Fibroblast of gingiva (primary cell): ENCODE measurements at places on chromosomes 12 and 14.
A peak's percentile ranks its signal among the peaks of the same experiment; 100 is the strongest.

DNA sequence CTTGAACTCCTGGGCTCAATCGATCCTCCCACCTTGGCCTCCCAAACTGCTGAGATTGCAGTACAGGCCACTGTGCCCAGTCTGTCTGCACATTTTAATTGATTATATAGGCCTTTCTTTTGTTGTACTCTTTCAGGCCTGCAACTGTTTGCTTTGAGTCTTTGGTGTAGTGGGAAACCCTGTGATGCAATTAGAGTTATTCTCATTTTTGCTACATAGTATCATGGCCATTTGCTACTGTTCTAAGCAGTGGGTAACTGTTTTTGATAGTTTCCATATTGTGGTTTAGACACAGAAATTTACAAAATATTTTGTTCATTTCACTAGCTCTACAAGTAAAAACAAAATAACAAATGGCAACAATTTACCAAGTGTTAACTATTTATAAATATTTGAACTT, 6.3 kb upstream of the TUBA1B start:
- no peak for DNase-seq

GRCh38 chr14:69214393-69214792, 23.1 kb downstream of the EXD2 start:
- peak; percentile 29 for DNase-seq

DNA sequence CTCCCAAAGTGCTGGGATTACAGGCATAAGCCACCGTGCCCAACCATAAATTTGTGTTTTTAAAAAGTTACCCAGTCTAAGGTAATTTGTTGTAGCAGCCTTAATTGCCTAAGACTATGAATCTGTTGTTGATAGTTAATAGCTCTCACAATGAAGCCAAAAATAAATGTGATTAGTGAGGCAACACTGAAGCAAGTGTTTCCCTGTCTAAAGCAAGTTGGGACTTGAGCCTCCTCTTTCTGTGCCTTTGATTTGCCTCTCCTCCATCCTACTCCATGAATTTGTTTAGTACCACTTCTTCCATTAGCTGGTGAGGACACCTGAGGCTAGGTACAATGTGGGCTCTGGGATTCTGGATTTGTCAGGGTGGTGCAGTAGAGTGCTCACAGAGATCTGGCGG, 36.8 kb downstream of the DAAM1 start:
- no peak for DNase-seq

DNA sequence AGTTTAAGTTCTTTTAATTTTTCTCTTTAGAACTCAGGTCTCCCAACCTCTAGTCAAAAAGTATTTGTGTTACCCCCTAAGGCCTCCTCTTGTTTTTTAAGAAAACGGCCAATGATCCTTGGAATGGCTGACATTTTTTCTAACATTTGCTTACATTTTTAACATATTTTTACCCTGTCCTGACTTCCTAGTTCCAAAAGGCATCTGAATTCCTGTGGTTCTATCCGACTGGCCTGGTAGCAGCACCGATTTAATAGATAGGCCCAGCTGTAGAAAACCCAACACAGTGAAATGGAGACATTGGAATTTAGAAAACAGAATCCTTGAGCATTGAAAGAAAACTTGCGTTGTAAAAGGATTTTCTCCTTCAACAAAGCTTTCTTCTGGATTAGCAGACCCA, 134.7 kb upstream of the GSC start:
- DNase-seq, result peak; percentile 7

GRCh38 chr12:57759360-57759980, 4.6 kb downstream of the MARCHF9 start:
- no peak for DNase-seq

DNA sequence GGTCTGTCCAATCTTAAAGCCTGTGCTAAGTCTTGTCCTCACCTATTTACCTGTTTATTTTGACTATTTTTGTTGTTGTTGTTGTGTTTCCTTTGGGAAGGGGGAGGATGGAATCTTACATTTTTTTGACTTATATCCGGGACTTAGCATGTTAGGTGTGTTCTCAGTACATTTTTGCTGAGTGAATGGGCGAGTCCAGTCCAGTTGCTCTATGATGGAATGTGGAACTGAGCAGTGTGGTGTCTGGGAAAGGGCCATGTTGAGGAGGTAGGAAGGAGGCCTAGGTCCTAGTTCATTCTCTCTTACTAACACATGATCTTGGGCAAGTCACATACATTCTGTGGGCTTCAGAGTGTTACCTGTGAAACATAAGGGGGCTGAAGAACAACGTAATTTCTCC, 80.9 kb upstream of the SLC38A2 start:
- no peak for DNase-seq

DNA sequence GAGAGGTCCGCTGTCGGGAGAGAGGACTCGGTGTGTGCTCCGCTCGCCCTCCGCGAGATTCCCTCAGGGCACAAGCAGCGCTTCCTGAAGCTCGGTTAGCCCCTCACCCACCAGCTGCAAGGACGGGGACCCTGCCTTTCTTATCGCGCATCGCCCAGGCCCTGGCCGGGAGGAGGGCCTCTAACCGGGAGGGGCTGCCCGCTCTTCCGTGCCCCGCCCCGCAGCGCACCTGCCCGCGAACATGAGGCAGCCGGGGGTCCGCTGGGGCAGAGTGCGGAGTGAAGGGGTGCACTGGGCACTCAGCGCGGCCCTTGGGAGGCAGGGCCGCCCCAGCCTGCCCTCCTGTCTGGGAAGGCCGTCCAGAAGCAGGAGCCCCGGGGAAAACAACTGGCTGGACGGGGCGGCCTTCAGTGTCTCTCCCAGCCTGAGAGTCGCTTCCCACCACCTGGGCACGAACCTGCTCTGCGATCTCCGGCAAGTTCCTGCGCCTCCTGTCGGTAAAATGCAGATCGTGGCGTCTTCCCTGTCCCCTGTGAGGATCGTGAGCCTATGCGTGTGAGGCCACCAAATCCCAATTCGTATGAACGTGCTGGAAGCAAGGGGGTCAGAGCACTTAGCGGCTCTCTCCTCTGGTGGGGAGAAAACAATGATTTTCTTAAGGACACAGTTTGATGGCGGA, 28.0 kb upstream of the ADIPOR2 start:
- no peak for DNase-seq

GRCh38 chr14:90522571-90523191, 125.9 kb downstream of the CALM1 start:
- peak; percentile 7 for DNase-seq

- no peak for DNase-seq
These were observed 20.5 kb downstream of the KITLG start for GRCh38 chr12:88559772-88560171.

GRCh38 chr14:91399868-91400640, 17.6 kb downstream of the CCDC88C start:
- DNase-seq, result no peak

GRCh38 chr14:93231129-93231979, 24.3 kb downstream of the UBR7 start:
- DNase-seq, result peak; percentile 19

DNA sequence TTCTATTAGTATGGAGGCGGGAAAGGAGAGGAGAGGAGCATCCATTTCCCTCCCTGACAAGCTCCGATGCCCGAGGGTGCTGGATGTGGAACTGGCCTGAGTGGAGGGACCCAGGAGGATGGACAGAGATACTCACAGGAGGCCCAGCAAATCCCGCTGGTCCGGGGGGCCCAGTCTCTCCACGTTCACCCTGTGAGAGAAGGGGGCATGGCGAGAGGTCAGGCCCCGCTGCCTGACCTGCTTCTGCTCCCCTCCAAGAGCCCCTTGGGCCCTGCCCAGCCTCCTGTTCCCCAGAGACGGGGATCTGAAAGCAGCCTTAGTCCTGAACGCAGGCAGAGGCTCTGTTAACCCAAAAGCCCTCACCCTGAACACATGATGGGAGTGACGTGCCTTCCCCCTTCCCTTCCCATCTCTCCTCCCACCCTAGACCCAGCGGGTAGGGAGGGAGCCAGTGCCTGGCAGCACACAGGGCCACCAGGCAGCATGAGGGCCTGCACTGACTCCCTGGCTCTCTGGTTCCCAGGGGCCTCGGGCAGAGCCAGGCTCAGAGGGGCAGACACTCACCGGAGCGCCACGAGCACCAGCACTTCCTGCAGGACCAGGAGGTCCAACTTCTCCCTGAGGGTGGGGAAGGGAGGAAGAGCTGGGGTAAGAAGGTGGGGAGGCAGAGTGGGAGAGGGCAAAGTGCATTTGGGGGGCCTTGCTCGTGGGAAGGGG, 17.5 kb downstream of the TMEM106C start:
- no peak for DNase-seq

DNA sequence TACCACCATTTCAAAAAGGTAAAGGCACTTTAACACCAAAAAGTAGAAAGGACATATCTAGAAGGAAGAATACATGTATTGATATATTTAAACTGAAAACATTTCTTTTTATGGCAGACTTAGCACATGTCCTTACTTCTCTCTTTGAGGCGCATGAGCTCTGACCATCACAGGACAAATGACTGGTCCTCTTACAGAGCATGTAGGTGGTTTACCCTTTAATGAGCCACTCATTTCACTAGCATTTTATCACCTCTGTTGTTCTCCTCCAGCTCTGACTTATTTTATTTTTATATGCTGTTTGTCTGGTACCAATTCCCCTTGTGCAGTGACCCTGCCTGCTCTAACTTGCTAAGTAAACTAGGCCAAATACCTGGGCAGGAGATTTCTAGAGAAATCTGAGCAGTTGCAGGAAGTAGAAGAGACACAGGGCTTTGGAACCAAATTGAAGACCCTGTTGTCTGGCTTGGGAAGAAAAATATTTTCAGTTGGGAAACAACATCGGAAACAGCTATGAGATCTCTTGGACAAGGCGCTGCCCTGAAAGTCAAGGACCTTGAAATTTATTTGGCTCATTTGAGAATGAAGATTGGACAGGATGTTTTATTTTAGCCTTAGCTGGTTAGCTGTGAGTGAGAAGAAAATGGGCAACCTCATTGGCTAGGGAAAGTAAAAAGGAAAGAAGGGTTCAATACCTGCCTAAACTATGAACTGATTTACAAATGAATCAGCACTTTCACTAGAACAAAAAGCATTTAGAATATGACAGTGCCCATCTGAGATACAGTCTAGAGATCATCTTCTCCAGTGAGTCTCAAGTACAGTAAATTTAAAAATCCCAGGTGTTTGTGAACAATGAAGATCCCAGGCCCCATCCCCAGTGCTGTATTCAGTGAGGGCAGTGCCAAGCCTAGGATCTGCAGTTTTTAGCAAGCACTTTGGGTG, 374.4 kb downstream of the ZFP36L1 start:
- DNase-seq, result no peak
